ENCODE measurements at places on chromosomes 12 and 14.

- no peak for DNase-seq
Measured at GRCh38 chr12:120703311-120703942, 6.8 kb upstream of the UNC119B start.

DNA sequence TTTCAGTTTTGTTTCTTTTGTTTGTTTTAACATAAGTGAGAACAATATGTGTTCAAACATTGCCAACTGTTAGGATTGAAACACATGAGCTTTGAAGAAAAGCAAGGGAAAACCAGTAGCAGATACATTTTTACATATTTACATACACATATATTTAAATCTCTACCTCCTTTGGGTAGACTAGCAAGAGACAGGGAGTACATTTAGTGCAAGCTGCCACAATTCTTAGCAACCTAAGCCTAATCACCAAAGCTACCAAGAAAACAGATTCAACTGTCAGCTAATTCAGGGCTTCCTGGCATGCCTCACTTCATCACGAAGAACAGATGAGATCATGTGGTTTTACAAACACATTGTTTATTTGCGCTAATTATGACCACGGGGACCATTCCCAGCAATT, 143.1 kb downstream of the PRIMA1 start:
- DNase-seq = no peak

GRCh38 chr12:114476159-114476558, 70.2 kb upstream of the TBX5 start:
- no peak for DNase-seq

DNA sequence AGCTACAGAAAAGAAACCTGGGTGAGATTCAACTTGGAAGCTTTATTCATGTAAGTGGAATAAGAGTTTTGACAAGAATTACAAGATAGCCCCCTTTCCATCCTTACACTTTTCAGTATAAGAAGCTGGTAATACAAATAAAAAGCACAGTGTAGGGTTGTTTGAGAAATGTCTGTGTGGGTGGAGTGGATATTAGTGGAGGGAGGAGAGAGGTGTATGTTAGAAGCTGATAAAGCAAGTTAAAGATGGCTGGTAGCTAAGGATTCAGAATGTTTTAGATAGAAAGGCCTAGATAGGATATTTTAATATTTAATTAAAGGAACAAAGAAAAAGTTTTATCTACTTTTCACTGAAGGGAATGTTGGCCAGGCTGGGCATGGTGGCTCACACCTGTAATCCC, 12.5 kb downstream of the CFAP54 start:
- DNase-seq = no peak

DNA sequence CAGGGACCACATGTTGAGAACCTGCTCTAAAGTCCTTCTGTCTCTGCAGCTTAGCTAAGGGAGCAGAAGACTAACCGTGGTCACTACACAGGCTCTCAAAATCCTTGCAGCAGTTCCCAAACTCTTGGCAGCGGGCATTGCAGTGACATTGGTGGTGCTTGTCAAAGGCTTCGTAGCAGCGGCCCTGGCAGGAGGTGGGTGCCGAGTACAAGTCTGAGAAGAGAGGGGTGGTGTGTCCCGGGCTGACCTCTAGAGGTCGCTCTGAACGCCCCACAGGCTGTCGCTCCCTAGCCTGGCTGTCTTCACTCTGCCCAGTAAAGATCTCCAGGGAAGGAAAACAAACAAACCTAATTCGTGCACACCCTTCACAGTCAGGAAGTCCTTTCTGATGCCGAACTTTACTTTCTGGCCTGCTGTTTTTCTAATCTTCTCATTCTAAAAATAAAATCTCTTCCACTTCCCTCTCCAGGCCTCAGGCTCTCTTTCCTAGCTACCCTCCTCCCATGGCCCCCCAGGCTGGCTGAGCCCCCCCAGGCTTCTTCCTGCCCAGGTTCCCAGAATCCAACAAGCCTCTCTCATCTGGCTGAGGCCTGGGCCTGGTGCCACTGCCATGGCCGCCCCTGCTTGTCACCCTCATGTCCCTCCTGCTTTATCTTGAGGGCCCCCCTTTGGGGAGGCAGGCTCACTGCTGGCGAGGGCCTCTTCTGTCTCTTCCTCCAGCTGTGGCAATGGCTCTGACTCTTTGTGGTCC, 7.7 kb downstream of the ENDOU start:
- peak; percentile 62 for DNase-seq

DNA sequence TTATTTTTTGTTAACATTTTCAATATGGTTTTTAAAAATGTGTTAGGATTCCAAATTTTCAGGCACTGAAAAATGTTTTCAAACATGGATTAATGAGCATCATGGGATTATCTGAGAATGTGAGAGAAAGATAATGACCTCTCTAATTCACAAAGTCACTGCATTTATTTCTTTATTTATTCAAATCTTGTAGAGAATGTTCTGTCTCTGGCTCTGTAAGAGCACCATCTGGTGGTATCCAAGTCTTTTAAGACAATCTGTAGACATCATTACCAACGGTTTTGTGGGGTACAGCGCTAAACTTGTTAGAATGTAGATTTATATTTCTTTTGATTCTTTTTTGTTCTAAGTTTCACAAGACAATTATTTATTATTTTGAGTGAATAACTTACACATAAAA, 956.0 kb upstream of the NOVA1 start:
- DNase-seq = no peak

GRCh38 chr12:43282106-43282505, 269.9 kb downstream of the ADAMTS20 start:
- DNase-seq = no peak

DNA sequence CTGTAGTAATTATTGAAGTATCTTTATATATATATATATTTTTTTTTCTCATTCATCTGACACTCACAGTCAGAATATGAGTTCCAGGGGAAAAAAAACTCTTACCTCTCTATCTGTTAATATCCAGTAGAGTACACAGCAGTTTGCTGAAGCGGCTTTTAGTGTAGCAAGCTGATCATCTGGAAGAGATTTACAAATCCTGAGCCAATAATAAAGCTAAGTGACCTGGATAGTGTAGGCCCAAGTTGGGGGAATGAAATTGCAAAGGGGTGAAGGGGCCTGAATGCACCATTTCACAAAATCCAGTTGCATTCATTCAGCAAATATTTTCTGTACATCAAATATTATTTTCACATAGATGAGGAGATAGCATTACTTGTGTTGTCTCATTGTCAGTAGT, 234.6 kb upstream of the FLRT2 start:
- DNase-seq = no peak

DNA sequence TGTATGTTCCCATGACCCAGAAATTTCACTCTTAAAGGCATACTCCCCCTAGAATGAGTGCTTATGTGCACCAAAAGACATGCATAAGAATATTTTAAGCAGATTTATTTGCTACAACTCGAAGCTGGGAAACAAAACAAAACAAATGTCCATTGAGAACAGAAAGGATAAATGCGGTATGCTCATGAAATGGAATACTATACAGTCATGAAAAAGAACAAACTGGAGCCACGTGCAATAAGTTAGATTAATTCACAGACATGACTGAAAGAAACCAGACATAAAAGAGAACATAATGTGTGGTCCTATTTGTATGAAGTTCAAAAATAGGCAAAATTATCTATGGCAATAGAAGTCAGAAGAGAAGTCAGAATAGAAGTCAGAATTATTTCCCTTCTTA, 69.9 kb downstream of the TBX3 start:
- no peak for DNase-seq

DNA sequence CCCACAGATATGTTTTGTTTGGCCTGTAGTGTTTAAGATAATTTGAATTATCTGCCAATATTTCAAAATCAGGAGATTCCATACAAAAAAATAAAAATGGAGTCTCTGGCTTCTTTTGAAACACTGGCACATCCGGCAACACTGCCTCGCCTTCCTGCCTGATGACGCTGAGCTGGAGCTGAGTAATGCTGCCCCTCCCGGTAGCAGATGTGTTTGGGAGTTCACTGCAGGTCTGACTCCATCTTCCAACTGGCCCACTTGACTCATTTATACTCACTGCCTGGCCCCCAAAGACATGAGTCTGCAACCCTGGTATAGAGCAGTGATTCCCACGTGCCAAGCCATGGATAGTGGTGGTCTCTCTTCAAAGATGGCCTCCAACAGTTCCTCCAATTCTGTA, 7.4 kb downstream of the CIT start:
- no peak for DNase-seq

DNA sequence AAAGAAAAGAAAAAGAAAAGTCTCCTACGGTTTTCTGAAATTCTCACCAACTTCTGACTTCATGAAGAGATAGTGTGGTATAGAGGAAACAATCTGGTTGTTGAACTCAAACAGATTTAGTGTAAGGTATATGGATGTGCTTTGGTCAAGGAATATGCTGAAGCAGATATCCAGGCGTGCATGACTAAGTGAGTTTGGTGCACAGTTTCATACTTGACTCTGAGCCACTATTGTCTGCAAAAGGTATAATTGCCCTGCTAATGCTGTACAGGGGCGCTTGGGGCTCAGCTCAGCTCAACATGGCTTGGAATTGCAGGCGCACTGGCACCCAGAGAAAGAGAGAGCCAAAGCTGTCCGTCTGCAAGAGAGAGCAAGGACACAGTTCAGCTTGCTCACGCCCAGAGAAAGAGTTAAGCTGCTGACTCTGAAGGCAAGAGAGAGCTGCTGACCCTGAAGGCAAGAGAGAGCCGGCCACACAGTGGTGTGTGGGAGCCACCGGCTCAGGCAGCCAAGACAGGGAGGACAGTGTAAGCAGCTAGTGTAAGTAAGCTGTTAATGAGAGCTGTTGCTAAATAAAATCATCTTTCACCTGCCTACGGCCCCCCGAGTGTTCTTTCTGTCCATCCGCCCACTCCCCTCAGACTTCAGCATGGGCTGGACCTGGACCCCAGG, 66.4 kb upstream of the SLC38A4 start:
- DNase-seq = no peak

DNA sequence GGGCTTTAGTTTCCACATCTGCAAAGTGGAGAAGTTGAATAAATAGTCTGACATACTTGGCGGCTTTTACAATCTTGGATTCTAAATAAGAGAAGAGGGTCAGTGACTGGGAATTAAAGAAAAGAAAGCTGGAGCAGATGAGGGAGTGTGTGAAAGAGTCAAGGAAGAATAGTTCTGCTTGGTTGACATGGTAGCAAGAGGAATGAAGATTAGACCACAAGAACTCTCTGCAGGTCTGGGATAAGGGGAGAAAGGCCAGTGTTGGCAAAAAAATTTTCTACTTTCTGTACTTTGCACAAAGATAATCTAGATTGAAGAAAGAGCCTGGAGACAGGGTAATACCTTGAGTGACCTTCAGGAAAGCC, 5.9 kb downstream of the ITGB7 start:
- DNase-seq = no peak

- no peak for DNase-seq
Measured at GRCh38 chr12:3018284-3019004, 58.7 kb upstream of the TSPAN9 start.

DNA sequence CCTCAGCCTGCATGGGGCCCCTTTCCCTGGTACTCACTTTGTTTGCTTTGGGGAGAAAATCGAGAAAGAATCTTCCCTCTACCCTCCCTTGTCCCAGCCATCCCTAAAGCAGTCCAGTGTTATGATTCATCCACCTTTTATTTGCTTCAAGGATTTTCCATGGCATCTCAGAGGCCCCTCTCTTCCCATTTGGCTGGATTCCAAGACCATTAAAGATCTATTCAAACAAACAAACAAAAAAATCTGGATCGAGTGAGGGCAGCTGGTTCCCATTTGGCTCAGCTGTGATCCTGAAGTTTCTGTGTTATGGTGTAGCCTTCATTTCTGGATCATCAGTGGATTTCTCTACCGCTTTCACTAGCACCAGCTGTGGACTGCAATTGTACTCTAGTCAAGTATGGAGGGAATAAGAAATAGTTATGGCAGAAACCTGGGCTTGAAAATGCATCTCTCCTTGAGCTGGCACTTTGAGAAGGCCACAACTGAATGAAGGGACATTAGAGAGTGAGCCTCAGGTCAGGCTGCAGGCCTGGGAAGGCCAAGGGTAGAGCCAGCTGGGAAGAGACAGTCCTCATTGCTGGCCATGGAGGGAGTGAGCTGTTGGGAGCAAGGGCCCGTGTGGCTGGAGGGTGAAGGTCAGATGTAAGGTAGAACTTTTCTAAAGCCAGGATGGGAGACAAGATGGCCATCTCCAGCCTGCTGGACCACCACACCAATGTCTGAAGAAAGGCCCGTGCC, 13.7 kb downstream of the KRT71 start:
- no peak for DNase-seq

DNA sequence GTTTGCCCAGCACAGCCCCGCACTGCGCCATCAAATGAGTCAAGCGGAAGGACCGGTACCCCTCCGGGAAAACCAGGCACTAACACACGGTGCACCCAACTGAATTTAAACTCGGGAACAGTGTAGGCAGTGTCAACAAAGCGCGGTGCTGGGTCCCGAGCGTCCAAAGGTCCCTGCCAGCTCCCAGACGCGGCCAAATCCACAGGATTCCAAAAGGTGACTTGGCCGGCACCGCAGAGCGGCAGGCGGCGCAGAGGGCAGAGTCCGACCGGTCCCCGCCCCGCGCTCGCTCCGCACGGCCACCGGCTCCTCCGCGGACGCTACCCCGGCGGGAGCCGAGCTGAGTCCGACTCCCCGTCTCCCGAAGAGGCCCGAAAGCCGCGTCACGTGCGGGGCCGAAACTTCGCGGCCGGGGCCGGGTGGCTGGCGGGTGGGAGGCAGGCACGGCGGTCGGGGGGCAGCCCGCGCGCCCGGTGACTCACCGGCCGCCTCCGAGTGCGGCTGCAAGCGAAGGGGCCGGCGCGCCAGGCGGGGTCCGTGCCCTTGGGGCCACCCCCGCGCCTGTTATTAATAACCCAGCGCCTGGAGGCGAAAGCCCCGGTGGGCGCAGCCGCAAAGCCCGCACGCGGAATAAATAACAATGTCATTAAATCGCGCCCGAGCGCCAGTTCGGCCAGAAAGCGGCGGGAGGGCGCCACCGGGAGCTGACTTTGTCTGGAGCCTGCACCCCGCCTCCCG, 863 bp downstream of the DENND5B start:
- DNase-seq = no peak

- DNase-seq = no peak
Measured at GRCh38 chr12:117528538-117528937, 167.1 kb upstream of the NOS1 start.

DNA sequence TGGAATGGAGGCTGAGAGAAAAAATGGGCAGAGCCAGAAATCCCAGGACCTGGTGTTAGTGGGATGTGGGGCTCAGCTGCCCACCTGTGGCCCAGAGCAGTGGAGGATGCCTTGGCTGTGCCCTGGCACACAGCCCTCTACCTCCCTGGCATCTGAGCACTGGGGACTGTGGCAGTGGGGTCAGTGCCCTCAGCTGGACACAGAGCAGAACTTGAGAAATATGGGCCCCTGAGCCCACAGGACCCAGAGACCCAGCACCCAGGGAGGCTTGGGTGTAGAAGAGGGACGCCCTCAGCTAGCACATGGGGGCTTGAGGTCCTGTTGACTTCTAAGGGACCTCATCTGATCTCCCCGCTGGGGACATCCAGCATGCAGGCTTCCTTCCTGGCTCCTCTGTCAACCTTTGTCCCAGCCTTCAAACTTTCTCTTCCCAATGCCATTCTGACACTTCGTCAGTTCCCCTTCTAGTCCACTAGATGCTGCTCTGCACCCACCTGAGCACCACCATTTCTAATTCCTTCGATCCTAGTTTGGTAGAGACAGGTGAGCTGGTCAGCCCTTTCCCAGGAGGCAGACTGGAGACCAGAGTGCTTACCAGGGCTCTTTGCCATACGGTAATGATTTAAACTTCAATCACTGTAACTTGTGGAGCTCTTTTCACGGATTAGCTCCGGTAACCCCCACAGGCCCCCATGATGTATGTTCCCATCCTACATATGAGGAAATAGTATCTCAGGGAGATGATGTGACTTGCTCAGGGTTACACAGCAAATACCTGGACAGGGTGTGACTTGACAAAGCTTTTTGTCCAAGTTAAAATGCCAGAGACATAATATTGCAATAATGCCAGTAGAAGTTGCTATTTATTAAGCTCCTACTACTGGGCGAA, 143.7 kb downstream of the ASCL4 start:
- DNase-seq = no peak

- DNase-seq = peak; percentile 48
Measured at GRCh38 chr12:105382771-105383622, 52.5 kb downstream of the C12orf75 start.

All from CD4-positive, alpha-beta T cell treated with Interleukin-6 at 100 ng/mL for 8 hours (primary cell).